NCI-H69 (cell line): ENCODE measurements at places on chromosomes 11 and 22.

GRCh38 chr11:83862691-83863090 is 576.5 kb upstream of the CCDC90B start:
- DNase-seq = no peak

DNA sequence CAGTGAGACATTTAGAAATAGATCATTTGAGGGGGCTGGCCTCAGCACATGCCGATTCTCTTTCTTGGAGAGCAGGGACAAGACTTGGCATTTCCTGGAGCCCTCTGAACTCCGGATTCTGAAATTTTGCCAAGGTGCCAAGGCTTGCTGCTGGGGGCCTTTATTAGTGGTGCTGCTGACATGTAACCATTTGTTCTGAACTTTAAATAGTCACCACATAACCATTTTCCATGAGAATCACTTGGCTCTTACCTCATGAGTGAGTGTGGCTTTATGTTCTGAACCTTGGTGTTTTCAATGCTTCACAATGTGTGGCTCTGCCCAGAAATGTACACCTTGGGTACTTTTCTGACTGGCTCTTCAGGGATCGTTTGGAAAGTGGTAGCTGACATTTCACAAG is 33.3 kb downstream of the SYT13 start:
- DNase-seq = no peak

- no peak for DNase-seq
These were observed 7.3 kb upstream of the FXYD2 start for GRCh38 chr11:117831661-117832415.

DNA sequence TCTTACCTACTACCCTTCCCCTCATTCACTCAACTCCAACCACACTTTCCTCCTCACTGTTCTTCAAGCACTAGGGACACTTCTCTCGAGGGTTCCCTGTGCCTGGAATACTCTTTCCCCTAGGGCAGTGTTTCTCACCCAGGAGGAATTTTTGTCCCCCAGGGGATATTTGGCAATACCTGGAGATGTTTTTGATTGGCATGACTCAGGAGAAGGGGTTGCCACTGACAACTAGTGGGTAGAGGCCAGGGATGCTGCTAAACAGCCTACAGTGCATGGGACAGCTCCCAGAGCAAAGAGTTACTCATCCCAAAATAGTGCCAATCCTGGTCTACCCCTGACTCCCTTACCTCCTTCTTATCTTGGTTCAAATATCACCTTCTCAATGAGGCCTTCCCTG is 40.0 kb downstream of the BTG4 start:
- no peak for DNase-seq

GRCh38 chr11:7300281-7300680 is 48.6 kb downstream of the SYT9 start:
- no peak for DNase-seq

- no peak for DNase-seq
These were observed 49.5 kb downstream of the ABTB2 start for GRCh38 chr11:34308049-34308912.

- DNase-seq = peak; percentile 98
These were observed at the start of gene ATF4 for GRCh38 chr22:39520226-39521105. ATF4 (plus strand) TSS chr22:39520562; CDS start chr22:39521446, 884 bp downstream.

DNA sequence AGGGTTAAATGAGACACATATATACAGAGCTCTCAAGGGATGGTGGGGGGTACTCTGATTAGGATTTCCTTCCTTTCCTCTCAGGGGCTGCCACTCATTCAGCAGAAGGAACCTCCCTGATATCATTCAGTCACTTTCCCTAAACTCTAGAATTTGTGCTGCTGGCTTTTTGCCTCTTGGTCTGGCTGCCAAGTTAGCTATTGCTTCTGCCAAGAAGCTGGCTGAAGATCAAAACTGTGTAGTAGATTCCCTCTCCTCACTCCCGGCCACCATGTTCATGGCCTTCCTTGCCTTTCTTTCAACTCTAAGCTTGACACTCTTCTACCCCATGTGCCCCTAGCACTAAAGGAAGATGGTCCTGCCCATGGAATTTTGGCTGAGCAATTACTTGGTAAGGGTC is 18.7 kb downstream of the SLC6A5 start:
- no peak for DNase-seq

GRCh38 chr22:42716221-42716620 is 4.4 kb downstream of the A4GALT start:
- DNase-seq = no peak

DNA sequence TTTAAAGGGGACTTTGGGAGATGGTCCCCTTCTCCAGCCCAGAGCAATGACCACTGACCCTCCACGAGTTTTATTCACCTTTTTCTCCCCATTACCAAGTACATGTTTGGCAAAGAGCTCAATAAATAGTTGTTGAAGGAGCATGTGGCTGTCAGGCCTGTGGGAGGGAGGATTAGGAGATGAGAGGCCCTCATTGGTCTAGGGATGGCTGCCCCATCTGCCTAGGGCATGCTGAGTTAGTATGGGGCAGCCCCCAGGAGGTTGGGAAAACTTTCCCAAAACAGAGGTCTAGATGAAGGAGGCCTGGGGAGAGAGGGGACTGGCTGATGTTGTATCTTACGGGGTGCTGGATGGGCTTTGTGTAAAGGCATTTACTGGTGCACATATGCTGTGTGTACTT is 10.6 kb downstream of the MAFF start:
- no peak for DNase-seq

DNA sequence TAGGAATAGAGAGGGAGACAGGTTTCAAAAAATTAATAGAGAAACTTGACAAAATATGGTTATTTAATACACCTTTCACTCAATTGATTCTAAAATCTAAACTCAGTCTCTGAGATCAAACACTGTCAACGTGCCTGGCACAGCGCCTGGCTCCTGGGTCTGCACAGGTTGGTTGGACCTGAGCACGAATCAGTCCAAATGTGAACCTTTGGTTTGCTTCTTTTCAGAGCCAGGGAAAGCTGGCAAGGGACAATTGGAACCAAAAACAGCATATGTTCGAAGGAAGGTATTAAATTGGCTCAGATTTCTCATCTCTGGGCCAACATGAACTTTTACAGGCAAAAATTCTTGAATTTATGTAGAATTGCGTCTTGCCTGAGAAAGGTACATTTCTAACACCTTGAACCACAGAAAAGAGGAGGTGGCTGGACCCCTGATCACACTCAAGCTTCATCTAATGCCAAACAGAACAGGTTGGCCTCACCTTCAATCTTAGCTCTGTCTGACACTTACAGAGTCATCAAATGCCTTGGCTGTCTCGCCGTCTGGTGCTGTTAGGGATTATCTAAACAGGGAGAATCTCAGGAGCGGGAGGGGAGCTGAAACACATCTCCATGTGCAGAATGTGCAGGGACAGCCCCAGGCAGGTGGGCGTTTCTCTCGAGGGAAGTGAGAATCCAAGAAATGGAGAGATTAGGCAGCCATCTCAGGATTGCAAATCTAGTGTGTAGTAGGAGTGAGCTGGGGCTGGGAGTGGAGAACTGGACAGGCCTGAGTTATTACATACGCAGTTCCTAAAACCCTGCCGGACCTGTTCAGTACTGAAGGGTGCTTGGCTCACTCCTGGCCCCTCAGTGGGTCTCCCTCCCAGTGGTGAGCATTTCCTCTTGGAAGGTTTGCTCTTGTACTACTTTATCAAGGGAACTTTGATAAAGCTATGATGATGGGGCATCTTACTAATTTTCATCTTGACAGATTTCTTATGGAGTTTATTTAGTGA is 442.2 kb upstream of the B3GAT1 start:
- no peak for DNase-seq

DNA sequence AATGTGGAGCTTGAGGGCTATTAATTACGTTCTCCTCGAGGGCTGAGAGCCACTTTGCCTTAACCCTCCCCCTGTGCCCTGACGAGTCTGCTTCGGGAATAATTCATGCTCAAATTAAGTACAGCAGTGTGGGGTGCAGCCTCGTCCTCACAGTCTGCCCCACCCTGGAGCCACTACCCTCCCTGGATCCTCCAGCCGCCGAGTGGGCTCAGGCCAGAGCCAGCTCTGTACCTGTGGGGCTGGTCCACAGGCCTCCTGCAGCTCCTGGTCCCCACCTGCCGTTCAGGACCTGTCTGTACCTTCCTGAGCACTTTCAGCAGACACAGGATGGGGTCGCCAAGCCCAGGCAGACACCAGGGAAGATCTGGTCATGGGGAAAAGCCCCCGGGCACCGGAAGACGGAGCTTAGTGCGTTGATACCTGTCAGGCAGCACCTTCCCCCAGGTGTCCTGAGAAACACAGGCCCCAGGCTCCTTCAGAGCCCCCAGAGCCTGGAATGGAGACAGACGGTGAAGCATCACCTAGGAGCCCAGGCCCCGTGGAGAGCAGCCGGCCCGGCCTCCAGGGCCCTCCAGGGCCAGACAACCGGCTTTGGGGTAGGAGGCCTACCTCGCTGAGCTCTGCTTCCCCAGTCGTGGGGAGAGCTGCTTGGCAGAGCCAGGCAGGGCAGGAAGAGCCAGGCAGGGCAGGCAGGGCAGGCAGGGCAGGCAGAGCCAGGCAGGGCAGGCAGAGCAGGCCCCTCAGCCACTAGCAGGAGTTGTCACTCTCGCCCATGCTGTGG is 9.7 kb downstream of the TSPAN32 start:
- DNase-seq = no peak

GRCh38 chr11:75930534-75930933 is 115.5 kb downstream of the UVRAG start:
- DNase-seq = no peak

DNA sequence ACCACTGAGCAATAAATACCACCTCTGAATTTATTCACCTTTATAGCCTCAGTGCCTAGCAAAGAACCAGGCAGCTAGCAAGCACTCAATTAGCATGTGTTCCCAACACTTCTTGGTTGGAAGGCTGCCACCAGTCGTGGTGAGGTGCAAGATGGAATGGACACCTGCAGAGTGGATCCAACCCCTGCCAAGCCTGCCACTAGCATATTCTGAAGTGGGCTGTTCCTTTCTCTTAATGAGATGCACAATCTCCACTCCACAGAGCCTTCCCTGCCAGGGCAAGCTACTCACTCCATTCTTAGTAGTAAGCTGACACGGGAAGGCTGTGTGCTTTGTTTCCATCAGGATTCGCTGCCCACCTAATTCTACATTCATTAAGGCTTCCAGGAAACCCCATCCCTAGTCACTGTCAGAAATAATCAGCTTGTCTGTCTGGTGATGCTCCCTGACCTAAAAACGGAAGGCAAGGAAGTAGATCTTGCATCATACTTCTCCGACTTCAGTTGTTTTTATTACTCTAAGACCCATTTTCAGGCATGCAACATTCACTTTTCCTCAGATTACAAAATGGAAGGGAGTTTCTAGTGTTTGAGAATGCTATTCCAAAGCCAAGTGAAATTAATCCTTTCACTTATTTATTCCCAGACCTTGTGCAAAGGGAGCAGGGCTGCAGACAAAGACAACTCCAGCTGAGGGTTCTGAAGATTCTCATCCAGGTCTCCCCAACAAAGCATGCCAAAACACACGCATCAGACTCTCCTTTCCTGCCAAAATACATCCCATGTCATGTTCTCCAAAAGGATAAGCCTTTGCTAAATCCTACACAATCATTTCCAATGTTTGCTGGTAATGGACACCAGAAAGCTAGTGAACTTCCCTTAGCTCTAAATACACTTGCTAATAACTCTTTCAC is 128.0 kb downstream of the TENM4 start:
- DNase-seq = peak; percentile 97

GRCh38 chr11:92416971-92417725 is 192.5 kb downstream of the FAT3 start:
- DNase-seq = no peak

GRCh38 chr11:80632691-80633090 is 1191.9 kb upstream of the TENM4 start:
- no peak for DNase-seq

DNA sequence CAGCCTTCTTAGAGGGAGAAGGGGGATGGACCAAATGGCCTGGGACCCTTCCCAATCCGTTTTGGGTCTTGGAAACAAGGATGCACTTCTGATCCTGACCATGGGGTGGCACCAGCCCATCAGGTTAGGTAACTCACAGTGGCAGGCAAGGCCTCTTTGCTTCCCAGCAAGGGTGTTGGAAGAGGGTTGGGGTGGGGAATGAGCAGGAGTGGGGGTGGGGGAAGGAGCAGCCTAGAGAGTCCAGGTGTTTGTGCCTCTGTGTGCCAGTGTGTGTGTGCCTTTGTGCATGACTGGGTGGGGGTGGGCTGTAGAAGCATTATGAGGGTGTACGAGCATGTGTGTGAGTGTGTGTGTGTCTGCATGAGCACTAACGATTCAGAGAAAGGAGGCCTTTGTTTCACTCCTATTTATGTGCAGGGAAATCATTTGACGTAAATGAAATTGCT is 213.1 kb downstream of the INSC start:
- DNase-seq = peak; percentile 92

GRCh38 chr11:123480290-123480815 is 50.3 kb downstream of the GRAMD1B start:
- no peak for DNase-seq

DNA sequence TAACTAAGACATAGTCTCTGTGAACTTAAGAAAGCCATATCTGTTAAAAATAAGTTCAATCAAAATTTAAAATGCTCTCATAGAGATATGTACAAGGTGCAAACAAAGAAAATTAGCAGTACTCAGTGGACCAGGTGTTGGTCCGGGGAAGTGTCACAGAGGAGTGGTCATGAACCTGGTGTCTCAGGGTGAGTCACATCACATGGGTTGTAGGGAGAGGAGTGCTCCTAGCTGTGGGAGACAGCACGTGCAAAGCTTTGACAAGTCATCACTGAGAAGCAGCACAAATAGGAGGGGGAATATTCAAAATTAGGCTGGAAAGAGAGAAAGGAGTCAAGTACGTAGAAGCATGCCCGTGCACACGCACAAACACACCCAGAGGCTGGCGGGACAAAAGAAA is 438.1 kb downstream of the NTM start:
- DNase-seq = no peak

DNA sequence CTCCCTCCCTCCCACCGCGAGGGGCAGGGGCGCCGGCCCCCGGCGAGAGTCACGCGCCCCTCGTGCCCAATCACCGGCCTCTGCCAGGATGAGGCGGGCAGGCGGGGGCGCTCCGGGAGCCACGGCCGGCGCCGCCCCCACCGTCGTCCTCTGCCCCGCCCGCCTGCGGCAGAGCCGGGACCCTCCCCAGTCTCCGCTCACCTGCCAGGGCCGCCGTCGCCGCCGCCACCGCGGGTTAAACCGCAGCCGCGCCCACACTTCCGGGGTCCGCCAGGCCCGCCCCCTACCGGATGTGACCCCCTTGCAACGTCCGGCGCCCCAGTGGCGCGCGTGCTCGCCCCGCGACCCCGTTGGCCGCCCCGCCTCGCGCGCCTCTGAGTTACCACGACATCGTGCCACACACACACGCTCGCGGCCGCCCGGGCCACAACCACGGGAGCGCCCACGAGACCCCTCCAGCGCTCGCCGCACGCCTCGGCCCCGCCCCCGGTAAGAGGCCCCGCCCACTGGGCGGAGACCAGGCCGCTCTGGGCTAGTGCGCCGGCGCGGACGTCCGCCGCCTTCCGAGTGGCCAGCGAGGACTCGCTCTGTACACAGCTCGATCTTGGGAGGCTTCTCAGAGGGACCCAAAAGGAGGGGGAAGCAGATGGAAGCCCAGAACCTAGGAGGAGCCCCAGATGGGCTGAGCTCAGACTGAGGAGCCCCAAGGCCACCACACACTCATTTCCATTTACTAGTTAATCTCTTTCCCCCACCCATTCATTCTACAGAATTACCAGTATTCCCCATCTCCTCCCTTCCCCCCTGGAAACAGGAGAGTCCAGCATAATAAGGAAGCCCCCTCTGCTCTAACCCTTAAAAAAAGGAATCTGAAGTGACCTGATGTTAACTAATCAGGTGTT is at the start of gene VPS37C:
Gene VPS37C, minus strand, starts transcription at position 237 of the 902 bp plus-strand sequence. CDS start 22,597 bp downstream, outside the sequence.
- peak; percentile 97 for DNase-seq
